ENCODE measurements at places on chromosomes 12 and 14.

- no peak for DNase-seq
These were observed 277.6 kb downstream of the ADGRD1 start for GRCh38 chr12:131231032-131231980.

DNA sequence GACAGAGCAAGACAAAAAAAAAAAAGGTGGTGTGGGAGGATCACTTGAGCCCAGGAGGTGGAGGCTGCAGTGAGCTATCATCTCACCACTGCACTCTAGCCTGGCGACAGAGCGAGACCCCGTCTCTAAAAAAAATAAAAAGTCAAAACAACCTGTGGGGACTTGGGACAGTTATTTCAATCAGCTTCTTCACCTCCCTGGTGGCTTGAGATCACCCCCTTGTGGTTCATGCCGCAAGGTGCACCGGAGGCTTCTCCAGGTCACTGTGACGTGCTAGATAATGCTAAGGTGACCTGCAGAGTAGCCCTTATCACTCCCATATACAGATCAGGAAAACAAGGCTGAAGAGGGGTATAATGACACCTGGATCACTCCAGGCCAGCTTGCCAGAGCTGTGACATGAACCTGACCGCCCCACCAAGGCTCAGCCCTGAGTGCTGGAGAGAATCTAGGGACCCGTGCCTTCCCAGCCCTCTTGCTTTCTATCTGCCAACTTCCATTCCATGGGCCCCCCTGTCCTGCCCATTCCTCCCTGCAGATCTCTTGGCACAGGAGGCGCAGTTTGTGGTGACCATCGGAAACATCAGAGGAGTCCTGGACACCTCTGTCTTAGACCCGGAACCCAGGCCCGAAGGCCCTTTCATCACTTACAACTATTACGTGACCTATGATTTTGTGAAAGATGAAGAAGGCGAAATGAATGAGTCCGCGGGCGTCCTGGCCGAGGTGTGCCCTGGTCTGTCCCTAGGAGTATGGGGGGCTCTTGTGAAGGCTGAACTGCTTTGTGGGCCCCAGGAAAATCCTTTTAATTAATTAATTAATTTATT is 8.1 kb downstream of the LRRC43 start:
- peak; percentile 11 for DNase-seq

DNA sequence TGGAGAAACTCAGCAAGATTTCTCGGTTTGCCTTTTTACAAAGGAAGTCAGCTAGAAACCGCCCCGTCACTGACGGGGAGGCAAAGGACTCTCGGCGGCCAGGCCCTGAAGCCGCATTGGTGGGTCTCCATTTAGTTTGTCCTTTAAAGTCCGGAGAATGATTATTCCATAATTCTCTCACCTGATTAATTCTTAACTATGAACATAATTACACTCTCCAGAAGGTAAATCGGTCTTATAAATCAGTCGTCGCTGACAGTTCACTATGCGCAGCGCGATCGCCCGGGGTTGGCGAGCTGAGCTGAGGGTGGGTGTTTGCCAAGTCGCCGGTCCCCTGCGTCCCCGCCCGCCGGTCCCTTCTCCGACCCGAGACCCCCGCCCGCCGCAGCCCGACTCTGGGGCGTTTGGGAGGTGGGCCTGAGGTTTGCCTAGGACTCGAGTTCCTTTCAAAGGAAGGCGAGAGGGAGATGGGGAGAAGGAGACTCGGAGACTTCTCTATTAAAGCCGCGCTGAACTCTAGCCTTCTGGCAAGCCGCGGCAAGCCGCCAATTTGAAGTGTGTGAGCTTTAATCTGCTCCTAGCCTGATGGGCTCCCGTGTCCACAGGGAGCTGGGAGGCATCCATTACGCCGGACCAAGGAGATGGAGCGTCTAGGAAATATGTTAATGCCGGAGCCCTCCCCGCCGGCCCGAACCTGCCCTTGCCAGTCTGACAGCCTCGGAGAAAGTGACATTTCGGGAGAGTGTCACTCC is 392.9 kb downstream of the NOVA1 start:
- DNase-seq: no peak

GRCh38 chr14:70887207-70887681 is 20.0 kb upstream of the PCNX1 start:
- DNase-seq: no peak

DNA sequence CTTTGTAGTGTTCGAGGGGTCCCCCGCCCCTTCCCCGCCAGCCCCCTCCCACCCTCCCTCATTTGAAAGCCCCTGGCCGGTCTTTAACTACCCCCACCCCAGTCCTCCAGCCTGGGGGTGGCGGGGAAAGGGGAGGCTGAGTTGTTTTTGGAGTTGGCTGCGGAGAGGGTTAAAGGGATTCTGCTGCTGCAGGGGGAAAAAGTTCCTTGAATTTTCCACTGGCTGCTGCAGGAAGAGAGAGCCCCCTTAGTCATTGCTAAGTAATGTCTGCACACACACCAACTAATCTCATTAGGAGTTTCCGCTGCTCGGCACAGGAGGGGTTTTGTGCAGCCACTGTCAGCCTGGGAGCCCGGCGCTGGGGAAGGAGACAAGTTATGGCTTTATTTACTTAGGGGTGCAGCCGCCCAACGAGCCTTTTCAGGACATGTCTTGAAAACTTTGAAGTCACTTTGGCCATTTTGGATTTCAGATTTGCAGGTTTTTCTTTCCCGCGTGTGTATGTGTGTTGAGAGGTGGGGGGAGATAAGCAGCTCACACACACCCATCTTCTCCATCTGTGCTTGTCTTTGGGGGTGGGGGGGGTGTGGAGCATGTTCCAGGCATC is 1.8 kb downstream of the ELK3 start:
- DNase-seq: no peak

DNA sequence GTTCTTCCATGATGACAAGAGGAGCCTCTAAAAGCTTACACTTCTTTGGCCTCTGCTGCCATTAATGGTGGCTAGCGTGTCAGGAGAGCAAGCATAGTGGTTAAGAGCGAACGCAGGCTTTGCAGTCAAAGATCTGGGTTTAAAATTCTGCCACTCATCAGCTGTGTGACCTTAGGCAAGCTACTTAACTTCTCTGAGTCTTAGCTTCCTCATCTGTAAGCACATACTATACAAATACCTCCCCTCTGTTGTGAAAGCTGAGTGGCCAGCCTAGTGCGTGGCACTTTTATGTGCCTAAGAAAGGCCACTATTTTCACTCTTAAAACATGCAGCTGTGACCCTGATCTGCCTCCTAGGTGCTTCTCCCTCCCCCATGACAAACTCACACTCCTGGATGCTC is 11.6 kb downstream of the APPL2 start:
- no peak for DNase-seq

DNA sequence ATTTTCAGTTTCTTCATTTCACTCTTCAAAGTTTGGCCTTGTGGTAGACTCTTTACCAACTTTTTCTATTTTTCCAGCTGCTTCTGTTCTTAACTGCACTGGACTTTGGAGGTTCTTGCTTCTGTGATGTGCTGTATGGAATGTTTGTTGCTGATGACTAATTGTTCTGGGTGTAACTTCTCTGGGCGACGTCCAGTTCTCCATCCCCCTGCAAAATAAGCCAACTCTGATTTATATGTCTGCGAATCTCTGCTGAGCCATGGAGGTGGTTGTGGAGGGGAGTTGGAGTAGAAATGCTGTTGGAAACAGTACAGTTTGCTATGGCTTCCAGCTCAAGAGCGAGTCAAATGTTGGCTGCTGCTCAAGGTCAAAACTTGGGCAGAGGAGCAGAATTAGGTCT is 113.9 kb upstream of the DYRK2 start:
- DNase-seq: no peak

GRCh38 chr14:103656031-103656755 is 27.2 kb downstream of the KLC1 start:
- DNase-seq: no peak

DNA sequence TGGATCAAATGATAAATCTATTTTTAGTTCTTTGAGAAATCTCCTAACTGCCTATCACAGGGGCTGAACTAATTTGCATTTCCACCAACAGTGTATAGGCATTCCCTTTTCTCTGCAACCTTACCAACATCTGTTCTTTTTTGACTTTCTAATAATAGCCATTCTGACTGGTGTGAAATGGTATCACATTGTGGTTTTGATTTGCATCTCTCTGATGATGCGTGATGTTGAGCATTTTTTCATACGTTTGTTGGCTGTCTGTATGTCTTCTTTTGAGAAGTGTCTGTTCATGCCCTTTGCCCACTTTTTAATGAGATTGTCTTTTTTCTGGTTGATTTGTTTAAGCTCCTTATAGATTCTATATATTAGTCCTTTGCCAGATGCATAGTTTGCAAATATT is 67.1 kb downstream of the IFNG-AS1 start:
- DNase-seq: no peak

- no peak for DNase-seq
These were observed 57.2 kb upstream of the TMEM260 start for GRCh38 chr14:56522403-56522802.

DNA sequence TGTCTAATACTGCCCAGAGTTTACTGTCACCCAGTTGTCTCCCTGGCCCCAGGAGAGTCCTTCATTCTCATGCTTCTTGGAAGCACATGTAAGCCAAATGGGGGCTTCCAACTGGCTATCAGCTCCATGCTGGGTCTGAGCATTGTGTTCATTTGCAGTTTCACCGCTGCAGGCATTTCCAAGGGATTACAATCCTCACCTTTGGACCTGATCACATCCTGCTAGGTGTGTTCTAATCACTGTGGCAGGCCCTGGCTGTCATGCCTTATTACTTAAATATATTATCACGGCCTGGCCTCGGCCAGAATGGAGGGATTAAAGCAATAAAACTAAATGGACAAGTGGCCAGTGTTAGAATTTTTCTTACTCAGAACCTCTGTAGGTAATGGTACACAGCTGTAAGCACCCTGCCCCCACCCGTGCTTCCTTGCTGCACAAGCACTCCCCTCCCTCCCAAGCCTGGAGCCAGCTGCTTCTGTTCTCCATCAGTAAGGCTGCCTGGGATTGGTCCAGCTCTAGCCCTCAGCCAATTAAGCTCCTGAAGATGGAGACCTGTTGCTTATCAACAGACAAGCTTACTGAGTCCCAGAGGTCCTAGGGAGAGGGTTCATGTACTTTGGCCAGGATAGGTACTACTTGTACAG is 175.9 kb upstream of the RBM19 start:
- no peak for DNase-seq

- DNase-seq: peak; percentile 87
These were observed 2.6 kb upstream of the BCL11B start for GRCh38 chr14:99274346-99275221.

- DNase-seq: no peak
These were observed 217.4 kb downstream of the ACSS3 start for GRCh38 chr12:81295251-81295650.

DNA sequence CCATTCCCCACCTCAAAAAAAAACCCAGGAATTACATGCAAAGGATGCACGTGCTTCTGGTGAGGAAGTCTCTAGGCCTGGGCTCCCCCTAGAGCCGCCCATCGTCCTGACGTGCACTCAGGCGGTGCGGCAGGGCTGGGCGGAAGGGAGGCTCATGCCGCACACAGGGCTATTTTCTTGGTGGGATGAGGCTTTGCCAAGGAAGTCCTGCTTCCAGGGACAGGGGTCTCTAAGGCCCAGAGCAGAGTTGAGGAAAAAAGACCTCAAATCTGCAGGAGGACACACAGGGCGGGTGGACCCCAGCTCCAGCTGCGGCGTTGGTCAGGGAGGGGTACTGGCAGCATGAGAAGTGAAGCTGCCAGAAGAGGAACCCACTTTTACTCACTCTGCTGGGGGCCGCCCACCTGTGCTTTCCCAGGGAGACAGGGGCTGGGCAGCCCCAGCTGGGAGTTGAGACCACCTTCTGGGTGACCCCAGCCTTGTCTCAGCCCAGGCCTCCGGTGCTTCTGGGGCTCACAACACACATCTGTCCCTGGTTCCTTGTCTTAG is 4.2 kb downstream of the RHOF start:
- DNase-seq: no peak

DNA sequence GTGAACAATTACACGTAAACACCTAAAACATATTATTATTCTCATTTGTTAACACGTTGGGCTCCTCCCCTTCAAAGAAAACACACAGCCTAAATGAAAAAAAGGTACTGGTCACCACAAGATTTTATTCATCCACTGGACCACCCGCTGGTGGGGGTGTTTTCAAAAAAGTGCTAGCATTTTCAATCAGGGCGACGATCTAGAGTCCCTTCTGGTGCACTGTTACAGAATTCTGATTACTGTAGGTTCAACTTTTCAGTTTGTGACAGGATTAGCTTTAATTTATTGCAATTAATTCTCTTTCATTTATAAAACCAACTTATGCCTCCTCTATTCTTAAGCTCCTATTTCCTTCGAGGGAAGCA is 443 bp downstream of the MAGOHB start:
- DNase-seq: no peak

GRCh38 chr12:54415221-54415929 is 3.7 kb downstream of the ITGA5 start:
- no peak for DNase-seq

Data from NCI-H1930 (cell line).